Stimulated activated CD4-positive, alpha-beta T cell treated with anti-CD3 and anti-CD28 coated beads, Interleukin-15, amount 100 ng/mL, for 1 hour (primary cell): ENCODE measurements at places on chromosomes 6 and 20.

GRCh38 chr6:38443352-38444144 is 196.2 kb downstream of the BTBD9 start:
- DNase-seq, result no peak

GRCh38 chr6:15089569-15090144 is 156.2 kb upstream of the JARID2 start:
- no peak for DNase-seq

GRCh38 chr6:111823831-111824607 is 49.2 kb downstream of the FYN start:
- no peak for DNase-seq

- DNase-seq, result no peak
Observed at GRCh38 chr6:106620931-106621672, 8.2 kb downstream of the RTN4IP1 start.

DNA sequence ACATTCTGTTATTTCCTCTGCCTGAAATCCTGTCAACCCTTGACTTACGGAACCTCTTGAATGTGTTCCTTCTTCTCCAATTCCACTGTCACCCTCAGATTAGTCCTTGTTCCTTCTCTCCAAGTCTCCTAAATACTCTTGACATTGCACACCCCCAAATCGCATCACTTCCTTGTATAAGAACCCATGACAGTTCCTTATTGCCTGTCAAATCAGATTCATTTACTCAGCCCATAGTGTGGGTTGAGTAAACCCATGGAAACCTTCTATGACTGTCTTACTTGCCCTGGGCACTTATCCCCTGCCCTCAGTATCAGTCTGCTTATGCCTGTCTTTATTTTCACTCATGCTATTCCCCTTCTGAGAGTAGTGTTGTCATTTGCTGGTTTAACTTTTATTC is 40.5 kb downstream of the ARMC2 start:
- DNase-seq, result no peak
